ENCODE measurements at places on chromosomes 1 and 21.

DNA sequence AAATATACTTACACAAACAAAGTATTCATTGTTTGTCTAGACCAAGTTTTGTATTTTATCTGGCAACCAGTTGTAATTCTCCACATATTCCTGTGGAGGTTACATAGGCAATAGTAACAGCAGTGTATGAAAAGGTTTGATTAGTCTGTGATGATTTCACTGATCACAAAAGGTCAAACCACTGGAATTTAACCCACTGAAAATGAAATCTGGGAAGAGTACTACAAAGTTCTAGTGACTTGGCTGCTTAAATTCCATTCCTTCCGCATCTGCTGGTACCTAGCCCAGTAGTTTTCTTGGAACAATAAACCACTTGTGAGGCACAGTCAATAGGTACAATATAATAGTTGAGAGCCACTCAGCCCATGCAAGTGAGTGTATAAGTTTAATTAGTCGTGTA is 205.4 kb downstream of the NFIA start:
- DNase-seq: no peak

DNA sequence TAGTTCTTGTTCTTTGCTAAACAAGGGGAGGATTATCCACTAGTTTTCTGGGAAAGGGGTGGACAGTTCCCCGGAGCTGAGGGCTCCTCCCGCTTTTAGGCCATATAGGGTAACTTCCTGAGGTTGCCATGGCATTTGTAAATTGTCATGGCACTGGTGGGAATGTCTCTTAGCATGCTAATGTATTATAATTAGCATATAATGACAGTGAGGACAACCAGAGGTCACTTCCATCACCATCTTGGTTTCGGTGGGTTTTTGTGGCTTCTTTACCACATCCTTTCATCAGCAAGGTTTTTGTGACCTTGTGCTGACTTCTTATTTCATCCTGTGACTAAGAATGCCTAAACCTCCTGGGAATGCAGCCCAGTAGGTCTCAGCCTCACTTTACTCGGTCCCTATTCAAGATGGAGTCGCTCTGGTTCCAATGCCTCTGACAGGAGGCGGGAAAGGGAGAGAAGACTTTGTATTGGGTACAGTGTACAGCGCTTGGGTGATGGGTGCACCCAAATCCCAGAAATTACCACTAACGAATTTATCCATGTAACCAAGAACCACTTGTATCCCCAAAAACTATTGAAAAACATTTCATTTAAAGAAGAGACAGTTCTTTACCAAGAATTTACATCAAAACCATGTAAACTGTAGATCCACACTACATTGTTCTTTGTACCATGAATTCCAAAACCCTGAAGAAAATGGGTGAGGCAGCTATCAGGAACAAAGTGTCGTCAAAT is 8.7 kb upstream of the SLC2A5 start:
- DNase-seq: no peak

GRCh38 chr1:172948457-172948856 is 102.3 kb downstream of the TNFSF18 start:
- DNase-seq: no peak

DNA sequence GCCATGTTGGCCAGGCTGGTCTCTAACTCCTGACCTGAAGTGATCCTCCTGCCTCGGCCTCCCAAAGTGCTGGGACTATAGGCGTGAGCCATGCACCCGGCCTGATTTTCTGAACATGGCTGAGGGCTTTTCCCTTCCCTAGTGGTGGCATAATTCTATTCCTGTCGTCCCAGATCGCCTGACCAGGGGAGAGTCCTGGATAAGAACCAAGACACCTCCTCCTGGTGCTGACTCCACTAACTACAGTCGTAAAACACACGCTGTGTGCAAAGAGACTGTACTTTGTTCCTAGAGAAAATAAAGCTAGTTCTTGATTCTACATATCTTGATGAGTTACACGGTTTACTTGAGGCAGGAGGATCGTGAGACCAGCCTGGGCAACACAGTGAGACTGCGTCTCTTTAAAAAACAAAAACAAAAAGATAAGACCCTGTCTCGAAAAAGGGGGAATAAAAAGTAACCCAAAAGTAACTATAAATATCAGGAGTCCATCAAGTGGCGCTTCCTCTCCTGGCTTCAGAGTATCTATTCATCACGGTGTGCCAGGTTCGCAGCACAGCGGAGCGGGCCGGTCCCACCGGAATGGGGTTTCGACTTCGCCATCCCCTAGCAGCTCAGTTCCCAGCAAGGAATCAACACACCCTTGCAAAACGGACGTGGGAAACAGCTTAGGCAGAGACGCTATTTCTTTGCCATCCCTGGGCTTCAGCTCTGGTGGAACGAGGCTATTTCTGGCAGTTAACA is 973 bp downstream of the SDF4 start:
- no peak for DNase-seq

DNA sequence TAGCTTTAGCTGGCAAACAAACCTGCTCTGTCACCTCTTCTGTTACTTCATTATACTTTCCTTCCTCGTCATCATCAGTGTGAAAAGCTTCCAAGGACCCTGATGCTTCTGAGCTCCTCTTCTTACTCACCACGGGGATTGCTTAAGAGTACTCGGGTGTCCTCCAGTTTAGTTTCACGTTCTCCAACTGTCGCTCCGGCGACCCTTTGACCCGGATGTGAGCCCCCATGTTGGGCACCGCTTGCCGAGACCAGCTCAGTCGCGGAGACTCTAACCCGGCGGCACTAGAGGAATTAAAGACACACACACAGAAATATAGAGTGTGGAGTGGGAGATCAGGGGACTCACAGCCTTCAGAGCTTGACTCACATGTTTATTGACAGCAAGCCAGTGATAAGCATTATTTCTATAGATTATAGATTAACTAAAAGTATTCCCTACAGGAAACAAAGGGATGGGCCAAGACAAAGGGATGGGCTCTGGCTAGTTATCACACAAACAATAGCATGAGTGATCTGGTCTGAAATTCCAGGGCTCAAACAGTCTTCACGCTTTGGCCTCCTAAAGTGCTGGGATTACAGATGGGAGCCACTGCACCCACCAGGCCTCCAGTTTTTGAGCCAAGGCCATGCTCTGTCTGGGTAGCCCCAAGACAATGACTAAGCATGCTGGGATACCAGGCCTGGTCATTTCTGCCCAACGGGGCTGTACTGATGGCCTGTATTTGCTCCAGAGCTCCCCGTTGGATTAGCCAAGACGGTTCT is 30.1 kb upstream of the ENO1 start:
- DNase-seq: no peak

DNA sequence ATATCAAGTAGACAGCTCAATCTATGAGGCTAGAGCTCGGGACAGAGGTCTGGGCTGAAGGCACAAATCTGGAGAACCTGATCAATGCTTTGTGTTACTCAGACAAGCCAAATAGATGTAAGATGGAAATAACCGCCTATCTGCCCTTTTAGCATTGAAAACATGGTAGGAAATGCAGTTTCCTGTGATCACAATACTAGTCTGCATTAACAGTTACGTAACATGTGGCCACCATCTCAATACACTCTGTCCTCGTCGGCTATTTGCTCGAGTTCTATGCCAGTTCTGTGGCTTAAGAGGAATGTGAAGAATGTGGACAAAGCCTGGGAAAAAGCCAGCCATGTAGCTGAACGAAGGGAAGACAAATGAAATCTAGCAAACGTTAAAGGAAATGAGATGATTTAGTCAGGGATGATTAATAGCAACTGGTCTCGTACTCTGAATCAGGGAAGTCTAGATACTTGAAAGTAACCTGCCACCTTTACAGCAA is 73.3 kb downstream of the HSF2BP start:
- DNase-seq: no peak

DNA sequence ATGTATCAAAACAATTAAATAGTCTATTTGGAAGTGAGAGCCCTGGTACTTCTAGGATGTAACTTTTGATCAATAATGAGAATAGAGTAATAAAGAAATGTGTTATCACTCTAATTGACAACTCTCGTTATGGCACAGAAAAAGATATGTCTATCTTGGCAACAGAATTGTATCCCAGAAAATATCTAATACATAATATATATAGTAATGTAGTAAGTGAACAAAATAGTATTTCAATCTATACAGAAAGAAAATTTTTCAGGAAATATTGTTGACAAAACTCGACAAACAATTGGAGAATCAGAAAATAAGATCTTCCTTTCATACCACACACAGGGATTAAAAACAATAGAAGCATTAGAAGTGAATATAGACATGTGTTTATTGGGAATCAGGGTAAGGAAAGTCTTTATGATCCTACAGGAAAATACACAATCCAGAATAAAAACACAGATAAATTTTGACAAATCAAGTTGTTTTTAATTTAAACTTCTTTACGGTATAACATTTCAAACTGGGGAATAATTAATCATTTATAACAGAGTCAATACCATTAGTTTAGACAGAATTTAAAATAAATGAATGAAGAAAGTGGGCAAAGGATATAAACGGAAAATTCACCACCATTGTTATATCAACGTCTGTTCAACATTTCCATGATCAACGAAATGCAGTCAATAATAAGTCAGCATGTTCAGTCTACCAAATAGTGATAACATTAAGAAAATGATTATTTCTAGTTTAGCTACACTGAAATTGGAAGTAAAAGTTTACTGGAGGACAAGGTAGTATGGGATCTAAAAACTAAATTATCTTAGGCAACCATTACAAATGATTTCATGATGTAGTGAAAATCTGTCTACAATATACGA is 1526.5 kb upstream of the TPTE start:
- no peak for DNase-seq

GRCh38 chr1:227887697-227888403 is 59.9 kb downstream of the WNT9A start:
- DNase-seq: no peak

- DNase-seq: no peak
Observed at GRCh38 chr1:58397187-58397820, 149.2 kb downstream of the OMA1 start.
